ENCODE measurements at places on chromosomes 12 and 14.

DNA sequence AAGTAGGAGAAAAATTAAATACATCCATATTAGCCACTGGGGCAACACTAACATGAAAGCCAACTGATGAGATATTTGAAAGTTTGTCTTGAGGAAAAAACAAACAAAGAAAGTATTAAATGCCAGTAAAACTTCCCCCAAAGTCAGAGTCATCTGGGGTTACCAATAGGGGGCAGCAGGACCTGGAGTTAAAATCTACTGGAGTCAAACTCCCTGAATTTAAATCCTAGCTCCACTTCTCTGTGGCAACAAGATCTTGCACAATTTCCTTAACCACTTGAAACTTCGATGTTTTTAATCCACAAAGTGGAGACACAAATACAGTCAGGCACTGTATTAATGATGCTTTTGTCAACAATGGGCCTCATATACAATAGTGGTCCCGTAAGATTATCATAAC is 14.4 kb downstream of the PLEKHG7 start:
- H3K36me3 ChIP-seq = no peaks in the 10 kb centered on the region
- no peaks in the 10 kb centered on the region for H3K27me3 ChIP-seq
- no peak overlapping the region for H3K4me3 ChIP-seq
- no peak overlapping the region for H3K27ac ChIP-seq
- no peaks in the 10 kb centered on the region for H3K4me1 ChIP-seq

DNA sequence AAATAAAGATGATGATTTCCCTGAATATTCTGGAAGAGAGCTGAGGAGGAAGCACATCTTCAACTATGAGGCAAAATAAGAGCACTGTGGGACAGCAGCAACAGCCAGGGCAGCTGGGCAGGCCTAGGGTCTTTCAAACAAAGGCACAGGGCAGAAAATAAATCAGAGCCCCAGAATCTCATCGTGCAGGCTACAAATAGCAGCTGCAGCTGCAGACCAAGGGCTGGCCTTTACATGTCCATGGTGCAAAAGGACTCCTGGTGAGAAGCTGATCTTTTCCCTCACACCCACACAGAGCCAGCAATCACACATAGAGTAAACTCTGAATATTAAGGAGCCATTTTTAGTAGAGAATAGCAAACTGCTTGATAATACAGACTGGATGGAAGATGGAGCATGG is 13.6 kb upstream of the MYBPC1 start:
- H3K4me1 ChIP-seq = peaks cover 12% of the 10 kb centered on the region
- H3K4me3 ChIP-seq = no peak overlapping the region
- no peaks in the 10 kb centered on the region for H3K36me3 ChIP-seq
- peak overlapping the region; percentile 64 for H3K27ac ChIP-seq

DNA sequence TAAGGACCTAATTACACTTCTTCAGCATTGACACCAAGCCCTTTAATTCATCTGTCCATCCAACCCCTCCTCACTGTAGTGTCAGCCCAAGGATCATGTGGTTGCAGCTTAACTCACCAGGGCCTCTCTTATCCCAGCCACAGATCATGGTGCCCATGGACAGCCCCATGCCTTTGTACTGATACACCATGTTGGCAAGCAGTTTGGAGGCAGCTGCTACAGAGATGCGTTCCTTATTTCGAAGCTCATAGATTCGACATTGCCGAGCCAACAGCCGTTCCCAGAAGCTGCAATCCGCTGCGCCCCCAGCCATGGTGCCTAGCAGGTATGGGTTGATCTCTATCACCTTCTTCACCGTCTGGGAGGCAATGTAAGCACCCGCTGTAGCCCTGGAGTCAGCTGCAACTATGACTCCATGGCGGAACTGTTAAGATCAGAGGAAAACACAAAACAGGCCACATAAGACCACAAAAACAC is 1.4 kb downstream of the PSMB5 start:
- H3K27ac ChIP-seq = no peak overlapping the region
- peaks cover 11% of the 10 kb centered on the region for H3K4me1 ChIP-seq
- no peak for DNase-seq

GRCh38 chr12:31832740-31833729 is 104.2 kb upstream of the AMN1 start:
- DNase-seq = peak; percentile 48
- H3K4me1 ChIP-seq = no peaks in the 10 kb centered on the region
- H3K4me3 ChIP-seq = no peak overlapping the region
- no peaks in the 10 kb centered on the region for H3K27me3 ChIP-seq
- no peaks in the 10 kb centered on the region for H3K36me3 ChIP-seq
- H3K27ac ChIP-seq = peak overlapping the region; percentile 29

GRCh38 chr12:83106873-83107272 is 420.2 kb downstream of the TMTC2 start:
- no peaks in the 10 kb centered on the region for H3K36me3 ChIP-seq
- no peak overlapping the region for H3K27ac ChIP-seq
- H3K4me1 ChIP-seq = no peaks in the 10 kb centered on the region
- no peaks in the 10 kb centered on the region for H3K27me3 ChIP-seq

DNA sequence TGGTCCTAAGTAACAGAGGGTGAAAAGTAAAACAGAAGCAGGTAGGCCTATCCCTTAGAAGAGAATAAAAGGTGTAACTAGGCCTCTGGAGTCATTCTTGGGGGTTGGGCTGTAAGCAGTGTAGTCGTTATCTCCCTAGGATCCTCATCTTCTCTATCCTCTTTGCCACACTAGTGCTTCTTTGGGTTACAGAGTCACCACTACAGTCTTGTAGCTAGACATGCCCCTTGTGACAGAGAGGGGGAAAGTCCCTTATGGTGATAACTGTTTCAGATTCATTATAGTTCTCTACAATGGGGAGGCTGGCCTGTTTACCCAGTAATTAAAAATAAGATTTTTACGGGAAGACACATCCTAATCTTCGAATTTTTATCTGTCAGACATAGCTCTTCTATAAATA is 16.4 kb upstream of the SRP54 start:
- no peaks in the 10 kb centered on the region for H3K27me3 ChIP-seq
- DNase-seq = no peak
- no peaks in the 10 kb centered on the region for H3K4me1 ChIP-seq
- no peak overlapping the region for H3K4me3 ChIP-seq

DNA sequence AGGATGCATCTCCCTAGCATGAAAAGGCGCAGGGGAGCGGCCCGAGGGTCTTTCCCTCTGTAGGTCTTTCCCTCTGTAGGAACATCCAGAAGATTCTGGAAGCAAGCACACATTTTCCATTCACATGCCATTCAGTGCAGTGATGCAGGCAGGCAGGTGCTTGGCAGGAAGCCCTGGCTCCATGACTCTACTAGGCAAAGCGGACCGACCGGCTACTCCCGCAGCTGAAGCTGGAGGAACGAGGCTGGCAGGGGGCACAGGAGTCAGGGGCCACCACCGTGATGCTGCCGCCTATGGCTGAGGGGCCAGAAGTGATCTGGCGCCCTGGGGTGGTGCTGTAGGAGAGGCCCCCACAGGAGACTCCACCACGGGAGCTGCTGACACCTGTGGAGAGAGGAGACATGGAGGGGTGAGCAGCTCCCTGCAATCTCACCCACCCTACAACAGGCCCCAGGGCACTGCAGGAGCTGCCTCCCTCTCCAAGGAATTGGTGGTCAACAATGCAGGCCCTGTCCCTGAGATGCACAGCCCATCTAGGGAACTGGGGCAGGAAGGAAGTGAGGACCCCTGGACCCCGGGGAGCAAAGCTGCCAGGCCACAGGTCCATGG is 6.5 kb downstream of the KRT85 start:
- DNase-seq = peak; percentile 46
- H3K4me3 ChIP-seq = no peak overlapping the region
- H3K27me3 ChIP-seq = peaks cover 8% of the 10 kb centered on the region

GRCh38 chr12:98123021-98123461 is 392.3 kb upstream of the TMPO start:
- H3K27me3 ChIP-seq = no peaks in the 10 kb centered on the region
- no peaks in the 10 kb centered on the region for H3K36me3 ChIP-seq
- no peak overlapping the region for H3K27ac ChIP-seq
- H3K4me3 ChIP-seq = no peak overlapping the region
- peaks cover 6% of the 10 kb centered on the region for H3K4me1 ChIP-seq

All from muscle of leg (tissue), 16 donors.